ENCODE measurements at places on chromosomes 16 and 17. TPM values are rescaled to one million over a fixed set of nuclear protein-coding genes. Genes with fewer than 3 reads are reported as not detected.

DNA sequence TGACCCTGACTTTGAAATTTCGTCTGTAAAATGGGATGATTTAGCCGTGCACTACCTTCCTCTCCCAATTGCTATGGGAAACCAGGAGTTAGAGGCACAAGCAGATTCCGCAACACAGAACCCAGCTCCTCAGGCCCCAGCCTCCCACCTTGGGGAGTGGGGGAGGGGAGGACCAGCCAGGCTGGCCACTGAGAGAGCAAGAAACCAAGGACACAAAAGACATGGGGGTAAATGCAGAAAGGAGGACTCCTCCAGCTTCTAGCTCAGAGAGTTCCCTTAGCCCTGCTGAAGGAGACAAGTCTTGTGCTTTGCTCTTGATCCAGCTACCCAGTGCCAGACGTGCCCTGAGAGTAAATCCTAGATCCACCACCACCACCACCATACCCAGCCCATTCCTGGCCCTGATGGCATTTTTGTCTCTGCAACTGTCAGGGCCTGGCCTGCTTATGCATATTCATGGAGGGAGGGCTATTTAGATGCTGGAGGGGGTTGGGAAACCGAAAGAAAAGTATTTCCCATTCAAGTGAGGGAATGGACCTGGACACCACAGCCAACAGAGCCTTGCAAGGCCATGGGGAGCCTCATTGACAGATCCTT is 25.9 kb downstream of the PITPNM3 start:
- no peaks in the 10 kb centered on the region for H3K36me3 ChIP-seq
- no peak overlapping the region for H3K4me3 ChIP-seq
- no peaks in the 10 kb centered on the region for H3K4me1 ChIP-seq
- no peak overlapping the region for H3K27ac ChIP-seq
- DNase-seq = no peak

- no peak overlapping the region for H3K27ac ChIP-seq
- no peak overlapping the region for H3K4me3 ChIP-seq
- no peak for DNase-seq
- no peaks in the 10 kb centered on the region for H3K36me3 ChIP-seq
Measured at GRCh38 chr17:61248399-61248798, 151.2 kb upstream of the TBX2 start.

GRCh38 chr16:22624038-22624799 is 113.5 kb downstream of the NPIPB5 start:
- H3K36me3 ChIP-seq = no peaks in the 10 kb centered on the region
- H3K4me1 ChIP-seq = no peaks in the 10 kb centered on the region
- no peak overlapping the region for H3K27ac ChIP-seq
- H3K4me3 ChIP-seq = no peak overlapping the region
- DNase-seq = no peak

GRCh38 chr16:48409839-48410632 is 24.8 kb upstream of the SIAH1 start:
- no peaks in the 10 kb centered on the region for H3K36me3 ChIP-seq
- no peak overlapping the region for H3K27ac ChIP-seq

- H3K27ac ChIP-seq = no peak overlapping the region
- H3K36me3 ChIP-seq = peaks cover 2% of the 10 kb centered on the region
- DNase-seq = no peak
- no peaks in the 10 kb centered on the region for H3K4me1 ChIP-seq
- no peaks in the 10 kb centered on the region for H3K27me3 ChIP-seq
- no peak overlapping the region for H3K4me3 ChIP-seq
Measured at GRCh38 chr16:72372087-72373045, 200.4 kb upstream of the PMFBP1 start.

- H3K27me3 ChIP-seq = no peaks in the 10 kb centered on the region
- peak overlapping the region; percentile 28 for H3K4me3 ChIP-seq
- H3K27ac ChIP-seq = peak overlapping the region; percentile 78
- peaks cover 62% of the 10 kb centered on the region for H3K4me1 ChIP-seq
- H3K36me3 ChIP-seq = no peaks in the 10 kb centered on the region
Measured at GRCh38 chr17:7552621-7553051, 3.8 kb downstream of the TNFSF12 start.

DNA sequence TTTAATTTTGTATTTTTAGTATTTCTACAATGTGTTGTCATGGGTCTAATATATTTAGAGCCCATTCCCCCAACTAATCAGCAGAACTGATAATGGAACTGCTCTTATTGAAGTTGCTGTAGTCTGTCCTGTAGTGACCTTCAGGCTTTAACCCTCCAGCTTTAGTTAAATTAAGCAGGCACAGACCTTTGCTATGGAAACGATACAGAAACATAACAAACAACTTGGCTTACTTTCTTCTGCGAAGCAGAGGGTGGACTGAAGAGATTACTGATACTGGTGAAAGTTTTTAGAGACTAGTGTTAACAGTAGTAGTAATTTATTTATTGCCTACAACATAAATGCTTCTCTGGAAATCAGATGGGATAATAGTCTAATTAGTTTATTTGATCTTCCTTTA is 61.4 kb downstream of the NFATC3 start:
- no peak for DNase-seq
- H3K27me3 ChIP-seq = no peaks in the 10 kb centered on the region
- H3K36me3 ChIP-seq = peaks cover 11% of the 10 kb centered on the region
- H3K27ac ChIP-seq = no peak overlapping the region
- peaks cover 55% of the 10 kb centered on the region for H3K4me1 ChIP-seq
- no peak overlapping the region for H3K4me3 ChIP-seq

Gene ALG1
- 8.6 TPM for total RNA-seq

Gene OMG
- not detected for total RNA-seq

Gene LRRC75A
- total RNA-seq = 0.79 TPM

All from activated naive CD4-positive, alpha-beta T cell treated with anti-CD3 and anti-CD28 coated beads for 36 hours (primary cell).